ENCODE measurements at places on chromosomes 5 and 9.

DNA sequence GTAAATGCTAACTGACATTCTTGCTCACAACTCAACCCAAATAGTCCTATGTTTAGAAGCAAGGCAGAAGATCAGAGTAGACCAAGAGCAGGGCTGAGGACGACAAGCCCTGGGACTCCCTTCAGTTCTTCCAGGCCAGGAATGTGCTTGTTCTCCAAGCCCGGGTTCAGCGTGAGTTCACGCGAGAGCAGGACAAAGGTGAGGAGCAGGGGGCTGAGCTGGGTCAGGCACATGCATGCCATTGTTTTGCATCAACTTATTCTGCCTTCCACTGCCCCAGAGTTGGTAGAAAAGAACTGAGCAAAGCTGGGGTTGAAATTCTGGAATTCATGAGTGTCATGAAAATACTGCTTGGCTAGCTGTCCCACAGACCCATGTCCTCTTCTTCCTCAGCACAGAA, 206.5 kb downstream of the PAX5 start:
- no peak for DNase-seq

DNA sequence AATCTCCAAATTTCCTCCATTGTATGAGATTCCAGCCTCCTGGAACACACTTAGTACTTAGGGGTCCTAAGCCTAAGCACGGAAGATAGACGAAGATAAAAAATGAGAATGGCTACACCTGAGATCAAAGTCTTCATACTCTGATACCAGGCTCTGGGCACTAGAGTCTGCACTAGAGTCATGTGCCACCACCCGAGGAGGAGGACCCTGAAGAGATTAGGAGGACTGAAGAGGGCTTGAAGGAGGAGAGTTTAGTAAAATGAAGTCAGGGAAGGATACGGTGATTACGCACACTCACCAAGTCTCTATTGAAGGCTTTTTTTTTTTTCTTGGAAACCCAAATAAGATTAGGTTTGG, 573 bp upstream of the SPATA24 start:
- DNase-seq: no peak

DNA sequence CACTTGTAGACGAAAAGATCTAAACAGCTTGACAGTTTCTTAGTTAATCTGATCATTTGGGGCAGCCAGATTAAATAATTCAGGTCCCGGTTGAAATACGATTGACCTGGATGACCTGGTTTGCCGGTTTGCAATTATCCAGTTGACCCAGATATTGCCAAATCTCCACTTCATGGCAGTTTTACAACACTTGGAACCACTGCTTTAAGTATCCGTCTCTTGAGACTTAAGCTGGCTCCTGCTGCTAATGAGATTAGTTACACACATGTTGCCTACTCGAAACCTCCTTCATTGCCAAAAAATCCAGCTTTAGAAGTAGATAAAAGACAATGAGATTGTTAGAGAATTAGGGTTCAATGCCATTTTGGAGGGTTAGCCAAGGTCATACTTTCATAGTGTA, 136.2 kb upstream of the HAPLN1 start:
- no peak for DNase-seq

GRCh38 chr9:97874624-97875023, 21.6 kb downstream of the FOXE1 start:
- no peak for DNase-seq
